A673 (cell line): ENCODE measurements at places on chromosomes 7 and 10.

GRCh38 chr7:130639388-130639787 lies 29.2 kb downstream of the COPG2 start:
- peak; percentile 24 for DNase-seq

DNA sequence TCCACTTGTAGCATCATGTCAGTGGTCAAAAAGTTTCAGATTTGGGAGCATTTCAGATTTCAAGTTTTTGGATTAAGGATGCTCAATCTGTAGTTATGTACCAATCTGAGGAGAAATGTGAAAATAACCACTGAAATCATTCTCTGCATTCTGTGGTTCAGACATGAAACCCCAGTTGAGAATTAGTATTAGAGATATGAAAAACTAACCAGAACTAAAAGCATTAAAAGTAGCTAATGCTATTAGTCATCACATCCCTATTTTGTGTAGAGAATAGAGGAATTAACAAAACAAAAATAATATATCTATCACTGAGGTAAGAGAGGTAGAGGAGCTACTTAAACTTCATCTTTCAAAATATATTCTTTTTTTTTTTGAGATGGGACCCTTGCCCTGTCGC lies 28.0 kb downstream of the MICU1 start:
- no peak for DNase-seq

DNA sequence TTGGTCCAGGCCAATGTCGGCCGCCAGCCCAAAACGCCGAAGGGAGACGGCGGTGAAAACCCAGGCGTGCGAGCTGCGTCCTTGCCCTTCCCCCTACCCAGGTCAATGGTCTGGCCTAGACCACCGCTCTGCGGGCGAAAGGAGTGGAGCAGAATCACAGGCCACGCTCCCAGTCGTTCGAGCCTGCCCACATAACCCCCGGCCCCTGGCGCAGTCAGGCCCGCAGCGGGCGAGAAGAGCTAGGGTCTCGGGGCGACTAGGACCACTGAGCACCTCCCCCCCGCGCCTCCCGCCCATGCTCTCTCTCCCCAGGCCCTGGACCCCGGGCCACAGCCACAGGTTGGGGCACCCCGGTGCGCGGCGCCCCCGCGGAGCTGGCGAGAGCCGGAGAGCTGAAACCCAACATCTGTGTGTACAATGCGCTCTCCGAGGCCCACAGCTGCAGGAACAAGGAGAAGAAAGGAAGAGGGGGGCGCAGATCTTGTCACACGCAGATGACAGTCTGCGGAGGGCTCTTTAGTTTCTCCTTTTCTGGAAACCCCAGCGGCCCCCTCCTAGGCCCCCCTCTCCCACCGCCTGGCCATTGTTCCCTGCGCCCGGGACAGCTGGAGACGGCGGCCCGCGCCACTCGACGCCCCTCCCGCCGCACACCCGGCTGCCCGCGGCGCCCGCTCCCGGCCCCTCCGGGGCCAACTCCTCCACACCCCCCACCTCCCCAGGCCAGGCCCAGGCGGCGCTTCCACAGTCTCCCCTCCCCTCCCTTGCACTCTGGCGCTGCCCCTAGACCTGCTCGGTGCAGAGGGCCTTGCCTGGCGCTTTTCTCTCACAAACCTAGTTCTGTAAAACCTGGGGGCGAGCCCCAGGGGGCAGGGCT lies 355.0 kb downstream of the DNAJB6 start:
- DNase-seq, result no peak

DNA sequence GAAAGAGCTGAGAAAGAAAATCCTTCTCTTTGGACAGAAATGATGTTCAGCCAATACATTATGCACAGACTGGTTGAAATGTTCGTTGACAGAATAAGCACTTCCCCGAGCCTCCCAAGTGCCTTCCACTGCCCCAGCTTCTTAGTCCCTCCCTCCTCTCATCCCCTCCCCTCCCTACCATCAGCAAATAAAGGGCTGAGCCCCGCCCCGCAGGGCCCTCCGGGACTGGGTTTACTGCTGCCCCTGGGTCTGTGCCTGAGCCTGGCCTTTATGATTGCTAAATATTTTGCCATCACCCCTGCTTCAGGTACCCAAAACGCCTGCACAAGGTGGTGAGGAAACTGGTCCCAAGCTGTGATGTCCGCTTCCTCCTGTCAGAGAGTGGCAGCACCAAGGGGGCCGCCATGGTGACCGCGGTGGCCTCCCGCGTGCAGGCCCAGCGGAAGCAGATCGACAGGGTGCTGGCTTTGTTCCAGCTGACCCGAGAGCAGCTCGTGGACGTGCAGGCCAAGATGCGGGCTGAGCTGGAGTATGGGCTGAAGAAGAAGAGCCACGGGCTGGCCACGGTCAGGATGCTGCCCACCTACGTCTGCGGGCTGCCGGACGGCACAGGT lies 28.1 kb downstream of the HKDC1 start:
- DNase-seq, result no peak

GRCh38 chr7:28630350-28630749 lies 218.0 kb downstream of the CREB5 start:
- DNase-seq, result no peak

DNA sequence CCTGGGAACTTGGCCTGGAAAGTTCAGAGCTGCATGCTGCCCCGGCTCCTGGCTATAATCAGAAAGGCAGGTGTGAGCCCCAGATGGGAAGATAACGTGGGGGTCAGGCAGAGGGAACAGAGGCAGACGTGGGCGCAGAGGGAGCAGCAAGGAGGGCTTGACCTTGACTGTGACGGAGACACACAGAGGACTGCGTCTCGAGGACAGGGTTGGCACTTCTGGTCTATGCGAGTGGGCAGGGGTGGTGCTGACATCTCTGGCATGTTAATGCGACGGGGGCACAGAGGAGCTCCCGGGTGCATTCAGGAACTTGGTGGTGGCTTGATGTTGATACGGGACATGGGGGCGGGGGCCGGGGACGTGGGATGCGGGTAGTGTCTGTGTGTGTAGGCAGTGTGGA lies 232.1 kb upstream of the GRB10 start:
- no peak for DNase-seq

DNA sequence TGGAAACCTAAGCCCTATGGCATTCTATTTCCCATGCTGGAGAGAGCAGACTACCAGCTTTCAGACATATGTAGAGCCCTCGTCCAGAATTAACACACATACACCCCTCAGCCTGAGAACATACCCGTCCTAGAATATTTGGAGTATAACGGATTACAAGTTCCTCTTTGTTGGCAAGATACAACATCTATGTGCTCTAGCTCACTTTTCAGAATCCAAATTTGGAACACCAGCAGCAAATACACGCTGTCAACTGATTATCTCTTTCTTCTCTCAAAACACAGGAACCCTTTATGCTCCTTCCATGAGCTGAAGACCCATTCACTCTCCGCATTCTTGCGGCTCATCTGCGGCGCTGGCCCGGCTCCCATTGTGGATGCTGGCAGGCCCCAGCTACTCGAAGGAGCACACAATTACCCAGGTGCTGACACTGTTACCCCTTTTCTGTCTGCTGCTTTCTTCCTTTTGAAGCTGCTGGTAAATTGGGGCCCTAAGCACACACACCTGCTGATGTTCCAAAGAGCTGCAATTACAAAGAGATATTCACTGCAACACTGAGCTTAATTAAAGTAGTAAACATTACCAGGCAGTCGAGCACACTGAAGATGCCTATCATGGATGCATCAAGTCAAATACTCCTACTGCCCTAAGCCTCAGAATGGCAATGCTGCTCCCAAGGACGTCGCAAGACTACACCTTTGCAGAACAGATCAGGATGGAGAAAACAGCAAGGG lies 70.0 kb downstream of the VOPP1 start:
- no peak for DNase-seq

DNA sequence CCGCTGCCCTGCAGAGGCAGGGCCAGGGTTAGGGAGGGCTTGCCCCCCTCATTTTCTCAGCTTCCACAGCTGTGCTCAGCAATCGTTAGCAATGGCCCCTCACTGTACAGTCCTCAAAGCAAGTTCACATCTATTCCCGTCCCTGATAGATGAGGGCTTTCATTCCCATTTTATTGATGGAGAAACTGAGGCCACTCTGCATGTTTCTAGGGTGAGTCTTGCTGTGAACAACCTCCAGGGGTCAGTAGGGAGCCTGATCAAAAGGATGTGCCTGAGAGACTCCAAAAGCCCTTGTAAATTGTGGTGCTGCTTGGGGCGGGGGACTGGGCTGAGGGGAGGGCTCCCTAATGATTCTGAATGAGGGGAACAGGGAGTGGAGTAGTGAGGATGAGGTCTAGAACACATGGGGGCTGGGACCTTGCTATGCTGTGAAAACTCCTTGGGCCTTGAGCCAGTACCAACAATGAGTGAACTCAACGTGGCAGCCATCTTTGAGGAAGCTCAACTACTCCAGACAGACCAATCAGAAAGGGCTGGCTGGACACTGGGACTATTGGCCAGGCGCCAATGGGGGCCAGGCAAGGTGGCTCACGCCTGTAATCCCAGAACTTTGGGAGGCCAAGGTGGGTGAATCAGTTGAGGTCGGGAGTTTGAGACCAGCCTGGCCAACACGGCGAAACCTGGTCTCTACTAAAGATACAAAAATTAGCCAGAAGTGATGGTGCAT lies 6.7 kb upstream of the GRIFIN start:
- DNase-seq, result no peak

DNA sequence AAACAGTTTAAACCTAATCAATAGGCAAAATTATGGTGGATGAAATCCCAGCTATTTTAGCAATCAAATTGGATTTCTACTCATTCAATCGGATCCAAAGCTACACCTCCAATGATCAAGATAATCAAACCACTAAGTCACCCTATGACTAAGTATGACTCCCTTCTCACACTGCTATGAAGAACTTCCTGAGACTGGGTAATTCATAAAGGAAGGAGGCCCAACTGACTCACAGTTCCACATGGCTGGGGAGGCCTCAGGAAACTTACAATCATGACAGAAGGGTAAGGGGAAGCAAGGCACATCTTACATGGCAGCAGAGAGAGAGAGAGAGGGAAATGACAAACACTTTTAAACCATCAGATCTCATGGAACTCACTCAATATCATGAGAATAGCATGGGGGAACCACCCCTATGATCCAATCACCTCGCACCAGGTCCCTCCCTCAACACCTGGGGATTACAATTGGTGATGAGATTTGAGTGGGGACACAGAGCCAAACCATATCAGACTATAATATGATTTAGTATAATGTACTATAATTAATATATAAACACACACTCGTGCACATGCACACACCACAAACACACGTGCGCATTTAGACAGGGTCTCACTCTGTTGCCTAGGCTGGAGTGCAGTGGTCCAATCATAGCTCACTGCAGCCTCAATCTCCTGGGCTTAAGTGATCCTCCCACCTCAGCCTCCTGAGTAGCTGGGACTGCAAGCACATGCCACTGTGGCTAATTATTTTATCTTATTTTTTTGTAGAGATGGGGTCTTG lies 213.6 kb upstream of the FOXK1 start:
- DNase-seq, result no peak

GRCh38 chr7:119482209-119482608 lies 790.8 kb upstream of the KCND2 start:
- DNase-seq, result peak; percentile 51

GRCh38 chr10:98134431-98135221 lies at the start of gene R3HCC1L:
Gene R3HCC1L, plus strand, starts transcription at chr10:98134657. Its CDS starts 73,458 bp downstream, at chr10:98208115.
- peak; percentile 95 for DNase-seq

DNA sequence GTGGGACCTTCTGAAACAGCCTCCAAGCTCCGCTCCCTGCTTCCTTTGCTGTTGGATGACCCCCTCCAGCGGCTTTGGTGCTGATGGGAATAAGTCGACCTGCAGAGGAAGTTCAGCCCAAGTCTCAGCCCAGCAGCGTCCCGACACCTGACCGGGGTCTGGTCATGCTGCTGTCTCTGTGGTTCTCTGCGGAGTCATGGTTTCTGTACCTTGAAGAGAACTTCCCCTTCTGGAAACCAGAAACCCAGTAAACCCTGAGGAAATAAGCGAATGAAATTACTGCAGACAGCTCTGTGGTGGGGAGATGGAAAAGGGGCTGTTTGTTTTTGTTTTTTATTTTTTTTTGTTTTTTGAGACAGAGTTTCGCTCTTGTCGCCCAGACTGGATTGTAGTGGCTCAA lies 18.3 kb upstream of the ZNF12 start:
- DNase-seq, result no peak

DNA sequence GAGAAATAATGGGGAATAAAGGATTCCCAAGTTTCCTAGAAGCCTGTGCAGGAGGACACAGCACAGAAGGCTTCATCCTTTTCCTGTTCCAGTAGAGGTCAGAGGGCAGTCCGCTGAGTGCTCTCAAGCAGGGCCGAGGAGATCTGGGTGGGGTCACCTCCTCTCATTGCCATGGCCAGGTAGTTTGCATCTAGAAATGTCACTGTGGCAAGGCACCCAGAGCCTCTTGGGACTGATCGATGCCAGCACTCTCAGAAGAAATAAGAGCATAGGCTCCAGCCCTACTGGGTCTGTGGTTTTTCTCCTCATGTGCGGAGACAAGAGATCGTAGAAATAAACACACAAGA lies 7.9 kb downstream of the NUB1 start:
- no peak for DNase-seq

DNA sequence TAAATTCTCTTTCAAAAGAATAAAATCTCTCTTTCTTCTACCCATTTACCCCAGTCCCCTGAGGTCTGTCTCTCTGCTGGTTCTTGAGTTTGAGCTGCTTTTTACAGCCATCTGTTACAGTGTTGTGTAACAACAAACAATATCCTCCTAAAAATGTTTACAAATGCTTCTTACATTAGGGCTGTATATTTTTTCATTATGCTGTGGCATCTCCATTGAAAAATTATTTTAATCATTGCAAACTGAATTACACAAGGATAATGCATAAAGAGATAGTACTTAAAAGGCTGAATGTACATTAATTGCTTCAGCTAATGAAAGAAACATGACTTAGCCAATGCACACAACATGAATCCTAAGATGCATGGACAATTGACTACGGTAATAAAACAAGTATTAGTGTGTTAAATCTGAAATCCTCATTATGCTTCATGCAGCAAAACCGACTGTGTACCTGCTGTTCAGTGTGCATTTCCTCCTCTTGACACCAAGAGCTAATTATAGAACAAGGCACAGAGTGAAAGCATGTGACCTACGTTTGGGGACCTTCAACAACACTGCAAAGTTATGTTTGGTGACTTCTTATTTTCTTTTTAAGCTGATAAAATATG lies 181.7 kb upstream of the RHOBTB1 start:
- peak; percentile 37 for DNase-seq

- DNase-seq, result peak; percentile 63
Observed at GRCh38 chr7:94907026-94907810, at the start of gene PPP1R9A. Gene PPP1R9A, plus strand, starts transcription at chr7:94907594. Its CDS starts 2,520 bp downstream, at chr7:94910114.

DNA sequence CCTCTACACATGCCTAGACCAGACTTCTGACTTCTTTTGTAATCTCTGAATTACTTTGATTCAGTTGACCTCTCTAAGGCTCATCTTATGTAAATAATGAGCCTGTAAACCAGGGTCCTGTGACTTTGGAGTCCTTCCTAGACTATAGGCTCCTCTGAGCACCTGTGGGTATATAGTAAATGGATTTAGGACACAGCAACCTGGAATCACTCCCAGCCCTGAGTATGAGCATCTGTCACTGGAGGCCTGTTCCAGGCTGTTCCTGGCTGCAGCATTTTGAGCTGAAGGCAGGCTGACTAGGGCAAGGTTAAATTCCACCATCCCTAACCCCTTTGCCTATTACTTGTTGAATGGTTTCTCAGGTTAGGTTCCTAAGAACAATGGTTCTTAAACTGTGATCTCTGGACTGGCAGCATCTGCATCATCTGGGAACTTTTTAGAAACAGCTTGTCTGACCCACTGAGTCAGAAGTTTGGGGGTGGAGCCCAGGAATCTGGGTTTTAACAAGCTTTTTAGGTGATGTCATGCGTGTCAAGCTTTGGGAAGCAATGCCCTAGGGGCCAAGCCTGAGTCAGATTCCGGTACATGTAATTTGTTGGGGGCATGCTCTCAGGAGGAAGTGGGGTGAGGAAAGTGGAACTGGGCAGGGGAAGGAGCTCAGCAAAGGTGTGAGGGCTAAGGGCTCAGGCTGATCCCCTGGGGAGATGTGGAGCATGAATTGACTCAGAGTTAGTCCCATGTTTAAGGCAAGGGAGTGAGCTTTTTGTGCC lies 28.2 kb downstream of the MINDY4 start:
- peak; percentile 71 for DNase-seq
